Fibroblast of mammary gland (primary cell): ENCODE measurements at places on chromosomes 4 and X.
A peak's percentile ranks its signal among the peaks of the same experiment; 100 is the strongest.

DNA sequence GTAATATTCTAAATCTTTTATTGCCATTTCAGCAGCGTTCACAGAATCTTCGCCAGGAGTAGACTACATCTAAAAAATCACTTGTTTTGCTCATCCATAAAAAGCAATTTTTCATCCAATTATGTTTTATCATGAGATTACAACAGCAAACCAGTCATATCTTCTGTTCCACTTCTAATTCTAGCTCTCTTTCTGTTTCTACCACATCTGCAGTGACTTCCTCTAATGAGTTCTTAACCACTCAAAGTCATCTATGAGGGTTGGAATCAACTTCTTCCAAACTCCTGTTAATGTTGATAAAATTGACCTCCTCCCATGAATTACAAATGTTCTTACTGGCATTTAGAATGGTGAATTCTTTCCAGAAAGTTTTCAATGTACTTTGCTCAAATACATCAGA is 174.4 kb upstream of the BRWD3 start:
- DNase-seq = no peak

GRCh38 chr4:16085822-16086221 is 2.0 kb upstream of the PROM1 start:
- no peak for DNase-seq

- peak; percentile 56 for DNase-seq
Observed at GRCh38 chr4:5711479-5712184, 631 bp downstream of the EVC start.

- peak; percentile 86 for DNase-seq
Observed at GRCh38 chrX:106917830-106918500, 2.2 kb upstream of the CLDN2 start.

DNA sequence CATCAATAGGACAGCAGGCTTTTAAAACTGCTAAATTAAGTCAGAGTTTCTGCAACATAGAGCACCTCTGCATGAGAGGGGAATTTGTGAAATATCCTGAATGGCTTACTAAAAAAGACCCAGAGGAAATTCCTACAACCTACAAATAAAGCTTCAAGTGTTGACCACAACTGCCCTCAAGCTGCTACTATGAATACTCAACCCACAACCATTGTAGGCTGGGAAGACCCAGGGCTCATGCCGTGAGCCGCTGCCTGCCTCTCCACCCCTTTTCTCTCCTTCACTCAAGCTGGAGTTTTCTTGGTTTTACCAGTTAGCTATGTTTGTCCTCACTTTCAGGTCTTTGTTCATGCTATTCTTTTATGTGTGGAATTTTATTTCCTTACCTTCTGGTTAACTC is 151.6 kb downstream of the EMCN start:
- no peak for DNase-seq

DNA sequence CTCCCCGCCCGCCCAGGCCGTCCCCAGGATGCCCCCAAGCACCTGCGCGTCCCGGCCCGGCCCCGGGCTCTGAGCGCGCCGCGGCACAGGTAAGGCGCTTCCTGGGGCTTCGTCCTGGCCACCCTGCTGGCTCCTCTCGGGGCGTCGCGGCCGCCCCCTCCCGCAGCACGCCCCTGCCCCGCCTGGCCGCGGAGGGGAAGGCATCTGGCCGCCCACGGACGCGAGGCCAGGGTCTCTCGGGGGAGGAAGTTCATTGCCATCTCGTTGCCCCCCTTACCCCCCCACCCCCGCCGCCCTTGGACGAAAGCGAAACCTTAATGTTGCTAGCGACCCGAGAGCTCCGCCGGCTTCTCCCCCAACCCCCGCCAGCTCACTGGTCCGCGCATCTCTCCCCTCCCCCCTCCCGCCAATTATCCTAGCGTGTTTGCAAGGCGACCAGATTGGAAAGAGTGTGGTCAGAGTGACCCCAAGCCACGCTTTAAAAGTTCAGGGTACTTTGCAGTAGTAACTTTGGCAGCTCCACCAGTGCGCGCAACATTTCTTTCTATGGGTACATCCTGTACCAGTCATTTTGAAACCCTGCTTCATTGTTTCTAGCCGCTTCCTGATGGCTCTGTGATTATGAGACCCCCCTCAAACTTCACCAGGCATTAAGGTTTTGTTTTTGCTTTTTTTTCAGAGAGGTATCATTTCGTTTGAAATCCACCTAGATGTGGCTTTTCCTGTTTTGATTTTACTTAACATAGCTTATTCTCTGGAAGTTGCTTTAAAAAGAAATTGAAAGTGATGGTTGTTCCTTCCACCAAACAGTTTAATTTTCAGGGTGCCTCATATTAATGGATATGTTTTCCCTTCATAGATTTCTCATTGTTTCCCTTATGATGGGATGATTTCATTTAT is 626 bp downstream of the TBC1D1 start:
- peak; percentile 13 for DNase-seq

DNA sequence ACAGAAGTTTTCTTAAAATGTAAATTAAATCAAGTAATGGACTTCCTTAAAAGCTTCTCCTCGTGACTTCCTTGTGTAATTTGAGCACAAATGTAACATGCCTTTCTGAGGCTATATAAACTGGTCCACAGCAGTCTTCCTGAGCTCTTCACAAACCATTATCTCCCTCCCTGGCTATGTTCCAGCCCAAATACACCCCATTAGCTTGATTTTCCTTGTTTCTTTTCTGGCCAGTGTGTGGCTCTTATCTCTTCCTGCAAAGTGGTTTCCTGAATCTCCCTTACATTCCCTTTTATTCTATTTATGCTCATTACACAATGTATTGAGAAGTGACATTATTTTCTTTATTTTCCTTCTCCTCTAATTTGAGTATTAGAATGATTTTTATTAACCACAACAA is 1085.3 kb upstream of the PCDH10 start:
- DNase-seq = no peak
